NAMALWA (cell line): ENCODE measurements at places on chromosomes 12 and 14.

GRCh38 chr14:84456946-84457345 is 1073.0 kb upstream of the FLRT2 start:
- no peak for DNase-seq

- no peak for DNase-seq
Measured at GRCh38 chr14:105627701-105628100, 101.3 kb downstream of the TMEM121 start.

GRCh38 chr14:104090071-104090748 is 4.7 kb downstream of the ASPG start:
- no peak for DNase-seq

DNA sequence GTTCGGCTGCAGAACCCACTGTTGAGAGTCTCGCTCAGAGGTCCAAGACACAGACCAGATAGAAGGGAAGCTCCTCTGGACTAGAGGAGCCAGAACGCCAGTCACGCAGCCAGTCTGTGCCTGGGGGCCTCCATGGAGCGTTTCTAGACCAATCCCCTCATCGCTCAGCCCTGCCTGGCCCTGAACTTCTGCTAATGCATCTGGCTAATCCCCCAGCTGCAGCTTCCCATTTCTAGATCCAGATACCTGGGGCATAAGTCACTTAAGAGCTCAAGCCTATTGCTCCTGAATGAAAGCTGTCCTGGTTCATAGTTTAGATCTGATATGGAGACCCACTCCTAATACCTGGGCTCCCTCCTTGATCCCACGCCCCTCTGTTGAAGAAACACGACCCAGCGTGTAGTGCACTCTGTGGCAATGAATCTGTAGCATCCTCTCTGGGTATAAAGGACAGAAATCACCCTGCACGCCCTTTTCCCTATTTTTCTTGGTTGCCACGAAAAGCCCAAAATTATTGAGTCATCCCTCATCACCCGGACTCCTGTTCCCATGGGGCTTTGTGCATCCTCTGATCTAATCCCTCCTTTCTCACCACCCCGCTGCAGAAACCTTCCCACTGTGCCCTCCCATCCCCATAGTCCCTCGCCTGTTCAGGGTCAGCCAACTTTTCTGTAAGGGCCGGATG is 341.6 kb upstream of the FKBP4 start:
- DNase-seq: no peak

- peak; percentile 16 for DNase-seq
Measured at GRCh38 chr14:92651106-92651757, 97.2 kb downstream of the LGMN start.

DNA sequence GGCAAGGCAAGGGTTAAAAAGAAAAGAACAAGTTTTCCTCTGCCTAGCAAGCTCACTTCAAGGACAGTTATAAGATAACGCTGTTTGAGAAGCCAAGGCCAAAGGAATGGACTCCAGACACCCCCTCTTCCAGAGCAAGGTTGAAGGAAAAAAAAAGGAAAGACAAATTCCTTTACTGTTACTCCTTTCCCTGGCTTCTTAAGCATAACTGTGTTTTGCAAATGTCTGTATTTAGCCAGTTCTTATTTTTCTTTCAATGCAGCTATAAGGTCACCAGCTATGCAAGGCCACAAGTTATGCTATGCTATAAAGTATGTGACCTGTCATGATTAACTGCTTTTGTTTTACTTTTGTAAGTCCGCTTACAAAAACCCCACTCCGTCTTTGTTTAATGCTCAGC is 26.6 kb downstream of the ZNF410 start:
- DNase-seq: no peak

GRCh38 chr12:29768372-29768771 is 15.4 kb downstream of the TMTC1 start:
- no peak for DNase-seq

GRCh38 chr12:118398940-118399339 is 22.6 kb downstream of the SUDS3 start:
- DNase-seq: no peak

- DNase-seq: no peak
Measured at GRCh38 chr12:11862798-11863197, 207.9 kb upstream of the BCL2L14 start.

GRCh38 chr12:49357103-49357678 is 10.1 kb upstream of the SPATS2 start:
- peak; percentile 75 for DNase-seq

- DNase-seq: no peak
Measured at GRCh38 chr12:50103767-50104321, at the start of gene GPD1. TSS of gene GPD1 (plus strand) at chr12:50104008. CDS start at chr12:50104051, 43 bp downstream.

GRCh38 chr14:24135584-24135833 is 485 bp upstream of the PSME1 start:
- no peak for DNase-seq

GRCh38 chr14:21974741-21975140 is 301.1 kb upstream of the OR4E1 start:
- no peak for DNase-seq

DNA sequence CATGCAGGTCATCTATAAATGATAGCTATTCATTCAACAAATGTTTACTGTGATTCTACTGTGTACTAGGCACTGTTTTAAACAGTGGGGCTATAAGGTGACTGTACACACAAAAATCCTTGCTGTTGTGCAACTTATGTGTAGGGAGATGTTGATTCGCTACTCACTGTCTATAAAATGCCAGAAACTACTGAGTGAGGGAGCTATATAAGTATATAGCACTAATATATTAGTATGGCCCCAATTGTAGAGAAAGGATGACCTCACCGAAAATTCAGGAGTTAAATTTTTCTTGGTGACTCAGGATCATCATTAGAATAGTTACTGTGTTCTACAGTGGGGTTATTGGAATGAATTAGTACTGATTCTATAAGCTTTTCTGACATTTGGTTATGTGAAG is 117.4 kb downstream of the TGFB3 start:
- no peak for DNase-seq

DNA sequence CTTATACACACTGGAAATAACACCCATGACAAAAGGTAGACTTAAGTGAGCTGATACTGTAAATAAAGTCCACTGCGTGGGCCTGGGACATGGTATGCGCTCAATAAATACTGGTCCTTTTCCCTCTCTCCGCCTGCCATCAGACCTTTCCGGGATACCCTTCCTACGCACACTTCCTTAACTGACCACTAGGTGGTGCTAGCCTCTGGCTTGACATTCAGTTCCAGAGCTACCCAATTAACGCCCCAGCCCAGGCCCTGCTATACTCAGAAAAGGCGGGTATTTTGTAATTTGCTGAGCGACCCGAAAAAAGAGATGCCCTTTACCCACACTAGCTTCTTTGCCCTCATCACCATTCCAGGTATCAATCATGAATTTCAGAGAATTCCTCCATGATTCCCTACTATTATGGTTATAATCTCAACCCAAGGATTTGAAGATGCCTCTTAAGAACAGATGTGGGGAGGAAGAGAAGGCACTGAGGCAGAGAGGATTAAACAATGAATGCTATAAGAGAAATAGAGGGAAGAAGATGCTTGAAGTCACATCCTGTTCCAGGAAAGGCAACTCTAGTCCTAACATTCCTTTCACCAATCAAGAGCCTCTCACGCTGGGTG is 3.9 kb upstream of the LRP1 start:
- DNase-seq: peak; percentile 88

- DNase-seq: peak; percentile 36
Measured at GRCh38 chr12:13173012-13173932, 23.3 kb upstream of the EMP1 start.

DNA sequence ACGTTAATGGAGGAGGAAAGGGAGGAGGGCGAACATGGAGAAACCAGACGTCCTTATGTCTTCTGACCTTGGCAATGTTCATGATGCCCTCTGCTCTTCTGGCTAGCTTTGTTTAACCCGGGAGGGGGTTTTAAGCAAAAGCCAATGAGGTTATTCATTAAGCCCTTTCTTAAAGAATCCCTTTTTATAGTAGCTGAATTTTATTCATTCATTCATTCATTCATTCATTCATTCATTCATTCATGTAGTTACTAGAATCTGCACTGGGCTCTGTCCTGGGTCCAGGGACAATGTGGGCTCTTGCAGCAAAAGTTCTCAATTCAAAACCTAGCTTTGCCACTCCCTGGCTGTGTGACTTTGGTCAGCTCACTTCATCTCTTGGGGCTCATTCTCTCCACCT is 14.0 kb downstream of the LHX5 start:
- DNase-seq: no peak

GRCh38 chr14:68690089-68690958 is 102.5 kb downstream of the ZFP36L1 start:
- no peak for DNase-seq

DNA sequence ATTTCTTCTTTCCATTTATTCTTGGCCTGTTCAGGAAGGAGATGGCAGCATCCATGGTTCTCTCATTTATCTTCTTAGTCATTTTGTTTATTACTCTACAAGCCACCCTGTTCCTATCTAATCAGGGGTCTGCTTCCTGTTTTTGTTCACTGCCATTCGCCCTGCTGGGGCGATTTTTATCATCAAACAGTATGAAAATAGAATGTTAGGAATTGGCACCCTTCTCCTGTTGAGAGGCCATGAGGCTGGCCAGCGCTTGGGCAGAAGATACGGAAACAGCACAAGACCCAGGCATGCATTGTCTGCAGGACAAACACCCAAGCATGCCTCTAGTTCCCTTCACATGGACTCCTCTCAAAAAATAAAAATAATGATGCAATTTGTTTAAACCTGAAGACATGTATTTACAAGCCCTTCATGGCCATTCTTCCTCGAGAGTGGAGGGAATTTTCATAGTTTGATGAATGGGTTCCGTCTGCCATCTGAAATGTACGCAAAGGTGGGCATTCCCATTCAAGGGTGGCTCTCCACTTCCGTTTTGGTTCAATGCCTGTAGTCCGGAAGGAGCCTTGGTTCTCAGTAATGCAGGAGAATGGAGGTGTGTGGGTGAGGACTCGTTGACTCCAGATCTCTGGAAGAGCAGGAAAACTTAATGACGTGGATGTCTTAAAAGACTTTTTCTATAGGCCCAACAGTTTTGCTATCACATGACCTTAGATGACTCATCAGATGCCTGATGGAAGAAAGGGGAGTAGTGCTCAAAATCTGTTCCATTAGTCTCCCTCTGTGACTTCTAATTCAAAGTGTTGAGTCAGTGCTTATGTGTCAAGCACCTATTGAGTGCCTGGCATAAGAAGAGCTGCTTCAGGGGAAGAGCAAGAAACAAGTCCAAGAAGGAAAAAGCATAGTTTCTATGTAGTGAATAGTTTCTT is 252.4 kb upstream of the TBX3 start:
- DNase-seq: no peak

GRCh38 chr12:89864411-89864810 is 155.8 kb upstream of the ATP2B1 start:
- DNase-seq: no peak

DNA sequence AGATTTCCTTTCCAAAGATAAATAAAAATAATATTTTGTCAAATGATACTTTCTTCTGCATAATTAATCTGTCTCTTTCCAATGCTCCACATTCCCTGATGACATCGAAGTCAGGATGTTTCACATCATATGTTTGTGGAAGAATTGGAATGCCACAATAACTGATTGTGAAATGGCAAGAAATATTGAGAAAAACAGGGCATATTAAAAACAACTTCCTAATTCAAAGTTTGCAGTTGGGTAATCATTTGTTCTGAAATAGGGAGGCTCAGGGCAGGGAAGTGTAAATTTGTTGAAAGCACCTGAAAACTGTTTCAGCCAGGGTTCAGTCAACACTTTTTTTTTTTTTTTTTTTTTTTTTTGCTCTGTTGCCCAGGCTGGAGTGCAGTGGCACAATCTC is 50.7 kb downstream of the BCAT1 start:
- no peak for DNase-seq

GRCh38 chr14:97187916-97188315 is 390.7 kb downstream of the VRK1 start:
- no peak for DNase-seq

GRCh38 chr12:85956081-85956480 is 82.0 kb downstream of the NTS start:
- DNase-seq: no peak

DNA sequence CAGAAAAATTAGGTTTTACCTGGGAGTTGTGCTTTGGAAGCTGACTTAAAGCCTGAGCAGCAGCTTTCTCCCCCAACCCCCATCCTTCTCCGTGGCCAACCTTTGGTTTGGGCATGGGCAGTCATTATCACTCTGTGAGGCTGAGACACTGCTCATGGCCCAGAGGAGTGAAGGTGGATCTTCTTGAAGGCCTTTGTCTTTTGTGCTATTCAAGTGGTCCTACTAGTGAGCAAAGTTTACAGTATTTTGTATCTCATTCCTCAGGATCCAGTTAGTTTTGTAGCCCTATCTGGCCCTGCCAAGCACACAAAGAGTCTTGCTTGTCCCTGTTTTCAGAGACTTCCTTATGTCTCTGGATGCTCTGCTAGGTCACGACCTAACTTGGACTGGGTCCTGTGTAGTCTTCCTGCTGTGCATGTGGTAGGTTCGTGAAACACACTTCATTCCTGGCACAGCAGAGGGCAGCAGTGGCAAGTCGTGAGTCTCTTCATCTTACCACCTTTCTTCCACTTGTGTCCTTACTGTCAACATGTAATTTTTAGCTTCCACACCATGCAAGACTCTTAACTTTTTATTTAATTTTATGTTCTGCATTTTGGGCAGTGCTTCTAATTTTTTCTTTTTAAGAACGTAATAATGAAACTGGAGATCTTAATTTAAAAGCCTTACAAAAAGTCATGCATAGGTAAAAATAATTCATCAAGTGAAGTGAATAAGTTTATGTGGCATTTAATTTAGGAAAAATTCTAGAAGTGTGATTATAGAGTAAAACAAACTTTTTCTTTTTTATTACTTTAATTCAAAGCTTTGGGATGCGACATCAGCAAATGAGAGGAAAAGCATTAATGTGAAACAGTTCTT is 53.7 kb downstream of the APAF1 start:
- DNase-seq: peak; percentile 74

- DNase-seq: no peak
Measured at GRCh38 chr12:19404242-19404880, 34.9 kb upstream of the AEBP2 start.

DNA sequence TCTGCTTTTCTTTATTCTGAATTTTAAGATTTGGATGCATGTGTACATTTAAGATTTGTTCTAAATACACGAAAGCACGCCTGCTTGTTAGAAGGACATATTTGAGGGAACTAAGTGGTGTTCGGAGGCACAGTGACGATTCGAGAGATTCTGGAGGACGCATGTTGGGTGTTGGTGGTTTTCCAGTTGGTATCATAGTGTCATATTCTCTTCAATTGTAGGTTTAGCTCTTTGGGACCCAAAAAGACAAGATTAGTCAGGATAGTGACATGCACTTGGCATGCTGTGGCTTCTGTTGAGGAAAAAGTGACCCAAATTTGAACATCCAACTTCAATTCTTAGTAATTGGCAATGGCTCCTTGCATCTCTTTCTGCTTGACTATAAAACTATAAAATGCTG is 30.1 kb downstream of the PRKCH start:
- no peak for DNase-seq

GRCh38 chr14:63475761-63476160 is 67.4 kb downstream of the PPP2R5E start:
- no peak for DNase-seq

- DNase-seq: no peak
Measured at GRCh38 chr14:35969310-35969709, 143.2 kb downstream of the BRMS1L start.

- DNase-seq: peak; percentile 75
Measured at GRCh38 chr12:122820838-122821271, 14.4 kb upstream of the HIP1R start.

- DNase-seq: no peak
Measured at GRCh38 chr12:105418821-105419291, 88.4 kb downstream of the C12orf75 start.

GRCh38 chr12:85489194-85489593 is 209.2 kb downstream of the ALX1 start:
- no peak for DNase-seq

GRCh38 chr12:128388461-128389000 is 121.6 kb downstream of the TMEM132C start:
- no peak for DNase-seq
